ENCODE measurements at places on chromosomes 6 and 20.
A peak's percentile ranks its signal among the peaks of the same experiment; 100 is the strongest.

DNA sequence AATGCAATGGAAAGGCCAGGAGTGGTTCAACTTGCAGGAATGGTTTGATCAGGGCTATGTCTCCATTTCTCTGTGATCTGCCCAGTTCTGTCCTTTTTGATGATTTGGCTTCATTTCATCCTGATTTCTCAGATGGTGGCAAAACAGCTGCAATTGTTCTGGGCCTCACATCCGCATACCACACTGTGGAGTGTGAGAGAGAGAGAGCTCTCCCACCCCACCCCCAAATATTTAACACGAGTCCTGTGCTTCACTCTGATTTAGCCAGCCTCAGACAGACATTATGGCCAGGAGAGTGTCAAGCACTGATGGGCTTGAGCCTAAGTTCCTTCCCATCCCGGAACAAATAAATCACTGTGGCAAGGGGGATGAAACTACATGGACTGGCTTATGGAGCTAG is 284.6 kb downstream of the CDC5L start:
- DNase-seq, result no peak

DNA sequence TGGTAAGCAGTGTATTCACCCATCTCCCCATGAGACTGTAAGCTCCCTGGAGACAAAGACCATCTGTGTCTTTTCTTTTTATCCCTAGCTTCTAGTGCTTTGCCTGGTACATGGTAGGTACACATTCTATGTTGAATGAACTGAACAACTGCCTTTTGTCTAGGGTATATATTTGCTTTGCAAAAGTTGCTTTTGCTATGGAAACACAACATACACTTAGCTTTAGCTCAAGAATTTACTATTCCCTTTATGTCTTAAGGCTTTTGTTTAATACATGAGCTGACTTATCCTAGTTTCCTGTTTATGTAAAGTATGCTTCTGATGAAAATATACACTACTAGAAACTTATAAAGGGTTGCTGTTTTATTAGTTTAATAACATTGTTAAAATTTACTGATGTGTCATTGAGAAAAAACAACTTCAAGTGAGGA is 198.2 kb downstream of the PRL start:
- peak; percentile 61 for DNase-seq

DNA sequence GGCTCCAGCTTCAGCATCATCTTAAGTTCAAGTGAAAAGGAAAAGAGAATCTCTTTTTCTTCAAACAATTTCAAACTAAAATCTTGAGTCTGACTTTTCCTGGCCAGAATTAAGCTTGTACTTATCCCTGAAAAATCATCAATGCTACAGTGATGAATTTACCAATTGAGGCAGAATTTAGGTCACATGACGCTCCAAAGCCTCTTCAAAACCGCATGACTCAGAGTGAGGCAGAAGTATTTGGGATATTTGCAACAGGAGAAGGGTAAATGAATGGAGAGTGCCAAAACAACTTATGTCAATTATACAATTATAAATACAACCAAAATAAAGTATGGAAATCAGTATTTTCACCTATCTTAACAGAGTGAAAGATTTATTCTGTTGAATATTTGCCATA is 515.5 kb downstream of the COL12A1 start:
- no peak for DNase-seq

- peak; percentile 35 for DNase-seq
These were observed 38.2 kb downstream of the KIAA1755 start for GRCh38 chr20:38222231-38222922.

DNA sequence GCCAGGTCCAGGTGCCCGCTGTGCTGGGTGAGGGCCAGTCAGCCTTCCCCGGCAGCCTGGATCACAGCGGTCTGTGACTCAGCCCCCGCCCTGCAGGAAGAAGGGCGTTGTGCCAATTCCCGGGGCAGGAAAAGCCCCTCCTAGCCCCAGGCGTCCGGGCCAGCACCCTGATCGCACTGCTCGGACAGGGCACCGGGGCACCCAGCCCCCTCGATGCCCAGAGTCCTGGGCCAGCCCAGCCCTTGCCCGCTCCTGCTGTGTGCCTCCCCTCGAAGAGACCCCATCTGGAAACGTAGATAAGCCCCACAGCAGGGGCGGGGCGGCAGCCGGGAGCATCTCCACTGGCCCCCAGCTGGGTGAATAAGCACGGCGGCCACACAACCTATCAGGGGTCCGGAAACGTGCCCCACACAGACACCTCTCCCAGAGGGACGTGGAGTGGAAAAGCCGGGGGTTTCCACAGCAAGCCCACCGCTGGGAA is 9.9 kb downstream of the LAMA5 start:
- no peak for DNase-seq

- DNase-seq, result no peak
These were observed 47.3 kb downstream of the LY86 start for GRCh38 chr6:6635869-6636268.

DNA sequence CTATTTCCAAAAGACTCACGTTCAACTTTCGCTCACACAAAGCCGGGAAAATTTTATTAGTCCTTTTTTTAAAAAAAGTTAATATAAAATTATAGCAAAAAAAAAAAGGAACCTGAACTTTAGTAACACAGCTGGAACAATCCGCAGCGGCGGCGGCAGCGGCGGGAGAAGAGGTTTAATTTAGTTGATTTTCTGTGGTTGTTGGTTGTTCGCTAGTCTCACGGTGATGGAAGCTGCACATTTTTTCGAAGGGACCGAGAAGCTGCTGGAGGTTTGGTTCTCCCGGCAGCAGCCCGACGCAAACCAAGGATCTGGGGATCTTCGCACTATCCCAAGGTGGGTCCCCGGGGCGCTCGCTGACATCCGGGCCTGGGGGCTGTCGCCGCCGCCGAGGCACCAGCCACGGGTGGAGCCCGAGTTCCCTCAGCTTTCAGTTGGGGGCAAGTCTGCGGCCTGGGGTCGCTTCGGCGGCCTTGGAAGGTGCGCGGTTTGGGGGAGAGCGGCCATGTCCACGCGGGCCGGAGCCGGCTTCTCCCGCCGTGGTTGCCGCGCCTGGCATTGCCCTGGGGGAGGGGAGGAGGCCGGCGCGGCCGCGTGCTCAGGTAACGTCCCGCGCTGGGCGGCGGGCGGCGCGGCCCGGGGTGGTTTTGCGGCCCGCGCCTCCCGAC is 429 bp downstream of the AMD1 start:
- peak; percentile 50 for DNase-seq
